K562 (cell line): ENCODE measurements at places on chromosomes 16 and 17. TPM values are rescaled to one million over a fixed set of nuclear protein-coding genes. Genes with fewer than 3 reads are reported as not detected.
A peak's percentile ranks its signal among the peaks of the same experiment; 100 is the strongest.

Gene SP6
- 6.9 and 7.9 TPM in 2 replicates for total RNA-seq

DNA sequence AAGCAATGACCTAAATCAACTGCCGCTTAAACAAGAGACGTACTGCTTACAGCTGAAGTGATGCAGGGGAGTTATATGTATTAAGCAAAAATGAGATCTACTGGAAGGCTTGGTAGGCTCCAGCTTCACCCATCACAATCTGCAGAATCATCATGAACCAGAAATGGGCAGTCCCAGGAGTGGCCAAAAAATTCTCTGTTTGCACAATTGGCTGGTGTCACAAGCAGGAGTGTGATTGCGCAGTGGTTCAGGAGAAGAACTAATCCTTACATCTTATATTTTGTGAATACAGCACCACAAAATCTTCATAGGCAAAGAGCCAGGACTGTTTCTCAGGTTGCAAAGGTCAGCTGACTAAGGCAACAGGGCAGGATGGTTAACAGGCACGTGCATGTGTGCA lies 75.9 kb downstream of the CES1 start:
- DNase-seq = no peak

- no peak for DNase-seq
Observed at GRCh38 chr17:50631195-50631907, 3.3 kb upstream of the ABCC3 start.

Gene SLFN11
- total RNA-seq = 0.04 and 0.20 TPM in 2 replicates

DNA sequence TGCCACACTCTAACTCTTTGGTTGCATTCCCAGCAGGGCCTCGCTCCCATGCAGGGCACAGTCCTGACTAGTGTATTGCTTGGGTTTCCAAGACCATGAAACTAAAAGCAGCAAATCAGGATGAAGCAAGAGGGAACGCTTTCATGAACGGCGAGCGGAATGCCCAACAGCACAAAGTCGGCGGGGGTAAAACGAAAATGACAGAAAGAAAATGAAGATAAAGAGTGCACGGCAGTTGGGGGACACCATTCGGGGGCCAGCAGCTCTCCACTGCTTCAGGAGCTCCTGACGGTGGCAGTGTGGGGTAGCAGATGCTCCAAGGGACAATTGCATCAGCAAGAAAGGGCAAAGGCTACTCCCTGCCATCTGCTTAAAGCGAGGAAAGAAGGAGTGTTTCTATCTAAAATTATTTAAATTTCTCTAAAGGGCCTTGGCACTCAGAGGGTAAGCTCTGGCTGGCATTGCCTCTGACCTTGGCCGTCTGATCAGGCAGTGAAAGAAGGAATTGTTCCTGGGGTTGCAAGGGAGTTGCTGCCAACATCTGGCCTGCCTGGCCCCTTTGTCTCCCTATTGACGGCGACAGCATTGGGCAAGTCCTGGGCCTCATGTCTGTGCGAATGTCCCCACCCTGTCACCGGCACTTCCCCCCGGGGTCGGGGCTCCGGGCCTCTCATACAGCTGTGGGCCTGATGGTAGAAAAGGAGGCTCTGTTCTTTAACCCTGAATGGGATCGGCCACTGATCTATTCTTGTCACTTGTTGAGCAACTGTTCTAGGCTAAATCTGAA lies 138.2 kb downstream of the CMIP start:
- no peak for DNase-seq

Gene ATP2A3
- 79.7 and 103 TPM in 2 replicates for total RNA-seq

DNA sequence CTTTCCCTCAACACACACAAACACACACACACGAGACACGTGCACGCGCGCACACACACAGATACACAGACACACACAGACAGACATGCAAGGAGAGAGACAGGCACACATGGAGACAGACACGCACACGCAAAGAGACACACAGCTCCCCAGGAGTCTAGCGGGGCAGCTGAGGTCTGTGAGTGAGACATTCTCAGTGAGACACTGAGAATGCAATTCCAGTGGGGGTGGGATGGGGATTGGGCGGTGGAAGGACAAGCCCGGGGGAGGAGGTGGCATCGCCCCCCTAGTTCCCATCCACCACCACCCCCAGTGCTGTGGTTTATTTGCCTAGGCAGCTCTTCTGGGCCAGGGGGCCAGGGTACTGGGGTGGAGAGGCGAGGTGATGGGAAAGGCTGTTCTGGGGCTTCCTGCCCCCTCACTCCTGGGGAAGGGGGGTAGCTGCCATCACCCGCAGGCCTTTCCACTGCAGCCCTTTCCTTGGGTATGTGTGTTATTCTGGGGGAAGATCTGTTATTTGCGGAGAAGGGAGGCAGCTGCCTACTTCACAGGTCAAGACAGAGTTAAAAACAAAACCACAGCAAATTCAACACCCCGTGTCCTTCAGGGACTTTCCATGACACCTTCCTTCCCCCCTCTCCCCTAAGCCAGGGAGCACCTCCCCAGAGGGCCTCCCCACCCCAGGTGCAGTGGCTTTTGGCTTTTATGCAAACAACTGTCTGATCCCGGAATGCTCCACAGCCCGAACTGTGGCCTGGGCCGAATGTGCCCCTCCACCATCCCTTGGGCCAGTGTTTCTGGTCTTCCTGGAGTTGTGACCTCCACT lies 18.0 kb downstream of the GRB7 start:
- no peak for DNase-seq

- DNase-seq = no peak
Observed at GRCh38 chr16:670485-671352, 2.8 kb downstream of the RHOT2 start.

GRCh38 chr16:74742051-74742481 lies 32.6 kb downstream of the FA2H start:
- no peak for DNase-seq

GRCh38 chr16:66467611-66468010 lies 40.5 kb downstream of the BEAN1 start:
- DNase-seq = no peak

DNA sequence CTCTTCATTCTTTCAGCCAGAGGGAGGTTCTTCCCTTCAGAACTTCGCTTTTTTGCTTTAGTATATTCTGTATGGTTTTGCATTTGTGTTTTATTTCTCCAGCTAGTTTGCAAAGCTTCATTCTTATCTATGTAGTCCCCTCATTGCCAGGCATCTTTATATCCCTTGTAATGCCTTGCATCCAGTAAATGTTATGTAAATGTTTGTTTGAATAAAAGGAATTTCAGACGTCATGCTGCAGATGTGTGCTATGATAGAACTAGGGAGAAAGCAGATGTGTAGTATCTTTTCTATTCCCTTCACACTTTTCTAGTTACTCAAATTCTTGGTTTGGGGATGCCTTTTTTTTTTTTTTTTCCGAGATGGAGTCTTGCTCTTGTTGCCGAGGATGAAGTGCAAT lies 62.6 kb upstream of the RASL10B start:
- no peak for DNase-seq

Gene CCL7
- total RNA-seq = not detected in 2 replicates

Gene DNAI2
- total RNA-seq = not detected in 2 replicates

Gene CCDC78
- total RNA-seq = 13.4 and 14.4 TPM in 2 replicates

Gene RAB11FIP4
- total RNA-seq = 12.0 and 12.3 TPM in 2 replicates

GRCh38 chr17:45018848-45019711 lies 32.4 kb downstream of the DCAKD start:
- peak; percentile 86 for DNase-seq

- DNase-seq = no peak
Observed at GRCh38 chr16:49278567-49278827, 3.1 kb downstream of the CBLN1 start.

- DNase-seq = no peak
Observed at GRCh38 chr16:30355954-30356308, 823 bp upstream of the CD2BP2 start.

- no peak for DNase-seq
Observed at GRCh38 chr16:17773698-17774101, 302.9 kb upstream of the XYLT1 start.

DNA sequence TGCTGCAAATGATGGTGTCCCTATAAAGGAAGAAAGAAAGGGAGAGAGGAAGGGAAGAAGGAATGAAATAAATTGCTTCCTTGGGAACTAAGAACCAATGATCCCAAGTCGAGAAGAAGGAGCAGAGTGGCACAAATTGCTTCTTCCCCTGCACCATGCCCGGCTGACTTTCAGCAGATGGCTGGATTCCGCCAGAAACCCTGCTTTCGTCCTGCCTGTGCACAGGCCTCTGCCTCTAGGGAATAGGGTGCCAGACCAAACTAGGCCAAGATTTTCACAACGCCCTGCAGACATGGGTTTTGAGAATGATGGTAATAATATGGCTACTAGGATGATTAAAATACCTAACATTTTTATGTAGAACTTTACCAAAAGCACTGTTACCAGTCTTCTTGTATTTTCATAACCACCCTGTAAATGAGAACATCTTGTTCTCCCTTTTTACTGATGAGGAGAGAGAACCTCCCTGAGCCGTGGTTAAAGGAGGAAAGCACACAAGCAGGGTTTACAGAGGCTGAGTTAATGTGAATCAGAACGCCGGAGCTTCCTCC lies 122.1 kb upstream of the HSBP1 start:
- DNase-seq = no peak

GRCh38 chr16:85385463-85386331 lies 227.4 kb upstream of the GSE1 start:
- DNase-seq = no peak

- no peak for DNase-seq
Observed at GRCh38 chr16:58338205-58338604, 43.4 kb upstream of the PRSS54 start.

Gene ZNF423
- not detected in 2 replicates for total RNA-seq

GRCh38 chr17:81409190-81409935 lies 14.1 kb downstream of the BAHCC1 start:
- DNase-seq = peak; percentile 71
